ENCODE measurements at places on chromosomes 5 and 9.

DNA sequence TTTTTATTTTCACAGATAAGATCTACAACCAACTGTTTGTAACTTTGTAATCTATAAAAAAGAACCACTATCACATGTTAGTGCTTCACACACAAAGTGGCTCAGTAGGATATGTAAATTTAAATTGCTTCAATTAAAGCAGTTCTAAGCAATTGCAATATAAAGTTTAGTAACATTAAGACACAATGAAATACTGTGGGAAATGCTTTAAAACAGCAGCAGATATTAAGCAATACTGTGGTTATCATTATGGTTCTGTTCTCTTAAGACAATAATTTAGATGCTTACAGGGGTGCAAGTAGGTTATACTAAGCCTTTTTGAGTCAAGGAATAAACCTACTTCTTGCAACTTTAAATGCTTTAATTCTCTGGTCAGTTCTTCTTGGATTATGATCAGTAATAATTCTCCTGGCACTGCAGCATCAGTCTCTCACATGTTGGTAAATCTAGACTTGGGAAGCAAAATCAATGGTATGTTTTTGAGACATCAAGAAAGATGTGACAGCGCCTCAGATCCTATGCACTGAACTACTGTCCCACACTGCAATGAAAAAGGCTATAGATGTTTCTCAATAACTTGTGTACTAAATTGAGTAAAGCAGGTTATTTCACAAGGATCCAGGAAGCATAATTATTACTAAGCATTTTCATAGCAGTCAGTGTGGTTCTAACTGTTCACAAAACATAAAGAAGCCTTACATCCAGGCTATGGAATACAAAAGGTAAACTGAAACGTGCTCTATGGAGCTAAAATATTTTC is 338.7 kb upstream of the PDE4D start:
- no peak for DNase-seq

GRCh38 chr5:108093186-108093585 is 288.7 kb downstream of the FBXL17 start:
- no peak for DNase-seq

DNA sequence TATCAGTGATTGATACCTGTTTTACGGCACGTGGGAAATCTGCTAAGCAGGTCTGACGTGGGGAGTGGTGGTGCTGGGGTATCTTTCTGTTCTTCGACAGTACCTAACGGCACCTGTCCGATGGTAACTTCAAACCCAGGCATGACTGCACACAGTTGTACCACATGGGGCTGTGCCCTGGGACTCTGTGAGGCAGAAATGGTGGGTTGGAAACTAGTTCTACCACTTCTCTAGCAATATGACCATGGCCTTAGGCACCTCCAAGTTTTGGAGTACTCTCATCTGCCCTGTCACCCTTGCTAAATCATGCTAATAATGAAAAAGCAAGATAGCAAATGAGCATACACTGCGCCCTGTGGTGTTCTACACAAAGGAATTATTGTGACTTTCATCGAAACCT is 30.9 kb downstream of the EPB41L4B start:
- no peak for DNase-seq

GRCh38 chr5:121702682-121703081 is 149.0 kb upstream of the FTMT start:
- no peak for DNase-seq

DNA sequence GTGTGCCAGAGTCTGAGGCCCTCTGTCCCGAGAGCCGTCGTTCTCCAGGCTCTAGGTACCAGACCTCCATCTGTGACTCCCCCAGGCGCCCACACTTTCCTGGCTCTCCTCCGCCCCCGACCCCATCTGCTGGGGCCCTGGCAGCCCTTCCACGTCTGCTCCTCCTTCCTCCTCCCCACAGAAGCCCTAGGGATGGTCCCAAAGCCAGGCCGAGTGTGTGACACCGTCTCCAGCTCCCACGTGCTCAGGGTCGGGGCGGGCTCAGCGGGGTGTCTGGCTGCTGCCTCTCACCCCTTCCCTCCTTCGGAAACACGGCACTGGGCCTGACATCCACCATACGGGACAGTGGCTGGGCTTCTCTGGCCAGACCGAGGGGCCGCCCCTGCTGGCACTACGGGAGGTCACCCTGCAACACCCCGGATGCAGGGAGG is 20.5 kb upstream of the SLC6A19 start:
- DNase-seq: no peak
